ENCODE measurements at places on chromosomes 1 and 21.

GRCh38 chr1:38536089-38536488 lies 323.5 kb downstream of the RRAGC start:
- DNase-seq, result no peak

DNA sequence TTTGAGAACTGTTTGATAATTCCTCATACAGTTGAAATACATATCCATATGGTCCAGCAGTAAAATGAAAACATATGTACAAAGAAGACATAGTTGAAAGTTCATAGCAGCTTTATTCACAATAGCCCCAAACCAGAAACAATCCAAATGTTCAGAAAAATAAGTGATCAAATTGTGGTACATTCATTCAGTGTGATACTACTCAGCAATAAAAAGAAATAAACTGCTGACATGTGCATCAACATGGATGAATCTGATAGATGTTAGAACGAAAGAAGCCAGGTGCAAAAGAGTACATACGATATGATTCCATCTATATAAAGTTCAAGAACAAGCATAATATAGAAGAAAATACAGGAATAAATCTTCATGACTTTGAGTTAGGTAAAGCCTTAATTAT lies 77.2 kb downstream of the EVI5 start:
- DNase-seq, result no peak

- DNase-seq, result no peak
Measured at GRCh38 chr1:233673947-233674431, 60.1 kb downstream of the KCNK1 start.

DNA sequence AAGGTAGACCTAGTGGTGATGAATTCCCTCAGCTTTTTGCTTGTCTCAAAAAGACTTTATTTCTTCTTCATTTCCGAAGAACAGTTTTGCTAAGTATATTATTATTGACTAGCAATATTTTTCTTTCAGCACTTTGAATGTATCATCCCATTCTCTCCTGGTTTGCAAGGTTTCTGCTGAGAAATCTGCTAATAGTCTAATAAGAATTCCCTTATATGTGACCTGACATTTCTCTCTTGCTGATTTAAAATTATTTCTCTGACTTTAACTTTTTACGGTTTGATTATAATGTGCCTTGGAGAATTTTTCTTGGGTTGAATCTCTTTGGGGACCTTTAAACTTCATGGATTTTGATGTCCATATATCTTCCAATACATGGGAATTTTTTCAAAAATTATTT lies 628.3 kb upstream of the ADGRL2 start:
- DNase-seq, result no peak

DNA sequence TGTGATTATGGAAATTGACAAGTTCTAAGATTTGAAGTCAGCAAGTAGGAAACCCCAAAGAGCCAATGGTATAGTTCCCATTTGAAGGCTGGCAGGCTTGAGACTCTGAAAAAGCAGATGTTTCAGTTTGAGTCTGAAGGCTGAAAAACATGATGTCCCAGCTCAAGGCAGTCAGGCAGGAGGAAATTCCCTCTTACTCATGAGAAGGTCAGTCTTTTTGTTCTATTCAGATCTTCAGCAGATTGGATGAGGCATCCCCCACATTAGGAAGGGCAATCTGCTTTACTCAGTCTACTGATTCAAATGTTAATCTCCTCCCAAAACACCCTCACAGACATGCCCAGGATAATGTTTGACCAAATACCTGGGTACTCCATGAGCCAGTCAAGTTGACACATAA lies 372.5 kb upstream of the ST6GALNAC5 start:
- no peak for DNase-seq

DNA sequence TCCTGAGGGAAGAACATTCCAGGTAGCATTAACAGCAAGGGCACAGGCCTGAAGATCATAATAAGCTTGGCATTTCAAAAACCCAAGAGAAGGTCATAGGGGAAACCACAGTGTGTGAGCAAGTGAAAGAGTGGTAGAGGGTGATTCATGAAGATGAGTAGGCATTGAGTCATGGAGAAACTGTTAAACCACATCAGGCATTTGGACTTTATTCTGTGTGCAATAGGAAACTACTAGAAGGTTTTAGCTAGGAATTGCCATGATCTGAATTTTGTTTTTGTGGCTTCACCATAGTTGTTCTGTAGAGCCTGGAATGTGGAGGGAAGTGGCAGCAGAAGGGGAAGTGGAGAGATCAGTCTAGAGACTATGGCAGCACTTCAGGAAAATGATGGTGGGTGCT lies 359.0 kb upstream of the PTBP2 start:
- no peak for DNase-seq

GRCh38 chr1:44947063-44947773 lies 39.2 kb downstream of the EIF2B3 start:
- no peak for DNase-seq
